ENCODE measurements at places on chromosomes 12 and 14. TPM values are rescaled to one million over a fixed set of nuclear protein-coding genes. Genes with fewer than 3 reads are reported as not detected.

DNA sequence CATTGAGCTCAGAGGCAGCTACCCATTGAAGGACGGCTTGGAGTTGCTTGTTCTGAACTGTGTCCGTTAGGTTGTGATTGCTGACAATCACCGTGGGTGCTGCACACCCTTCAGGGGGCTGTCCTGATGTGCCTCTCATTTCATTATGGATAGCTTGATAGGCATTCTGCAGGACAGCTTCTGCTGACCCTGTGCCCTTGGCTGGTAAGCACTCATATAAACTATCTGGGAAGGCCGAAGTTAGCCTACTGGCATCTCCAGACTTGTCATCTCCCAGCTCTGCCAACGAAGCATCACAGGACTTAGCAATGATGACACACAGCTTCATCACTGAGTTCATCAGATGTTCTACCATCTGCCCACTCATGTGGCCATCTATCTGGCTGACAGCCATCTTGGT lies 22.3 kb downstream of the AKAP3 start:
- DNase-seq = no peak

The DCTN2 gene
- 131 TPM for total RNA-seq

DNA sequence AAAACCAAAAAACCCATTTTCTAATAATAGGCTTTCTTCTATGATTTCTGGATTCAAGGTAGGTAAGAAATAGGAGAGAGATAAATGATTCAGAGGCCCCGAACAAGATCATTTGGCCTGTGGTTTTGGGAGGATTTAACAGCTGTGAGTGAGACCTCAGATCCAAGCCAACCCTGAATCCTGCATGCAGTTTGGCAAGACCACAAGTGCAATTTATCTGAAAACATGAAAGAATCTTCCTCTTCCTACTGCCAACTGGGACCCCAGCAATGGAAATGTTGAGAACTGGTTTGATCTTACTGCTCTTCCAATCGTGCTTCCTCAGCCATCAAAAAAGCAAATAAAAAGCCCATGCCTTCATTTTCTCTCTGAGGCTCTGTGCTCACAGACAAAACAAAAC lies 519.7 kb upstream of the TBX3 start:
- no peak for DNase-seq

DNA sequence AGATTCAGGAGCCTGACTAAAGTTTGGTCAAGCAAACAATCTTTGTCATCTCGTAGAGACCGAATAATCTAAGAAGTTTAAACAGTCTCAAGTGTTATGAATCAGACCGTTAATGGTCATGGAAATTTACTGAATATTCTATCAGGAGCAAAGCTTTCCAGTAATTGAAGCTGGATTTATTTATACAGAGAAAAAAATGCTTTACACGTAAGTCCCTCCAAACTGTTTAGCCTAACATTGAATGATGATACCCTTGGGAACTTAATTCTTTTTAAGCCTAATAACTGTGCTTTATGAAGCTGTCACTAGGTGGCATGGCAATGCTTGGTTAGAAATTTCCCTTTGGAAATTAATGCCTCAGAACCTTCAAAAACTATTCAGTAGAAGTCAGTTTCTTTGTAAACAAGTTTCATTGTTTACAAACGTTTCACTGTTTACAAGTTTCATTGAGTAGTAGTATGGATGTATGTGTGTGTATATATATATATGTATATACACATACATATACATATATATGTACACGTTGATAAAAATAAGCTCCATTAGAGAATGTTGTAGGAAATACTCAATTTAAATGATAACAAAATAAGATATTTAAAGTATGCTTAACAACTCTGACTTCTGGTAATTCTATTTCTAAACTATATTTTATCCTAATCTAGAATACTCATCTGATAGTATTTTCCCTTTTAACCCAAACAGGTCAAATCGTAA lies 32.1 kb downstream of the DEPDC4 start:
- no peak for DNase-seq

GRCh38 chr12:107126796-107127481 lies 33.6 kb upstream of the CRY1 start:
- DNase-seq = no peak

GRCh38 chr14:68951035-68951797 lies 27.9 kb downstream of the ACTN1 start:
- DNase-seq = no peak

DNA sequence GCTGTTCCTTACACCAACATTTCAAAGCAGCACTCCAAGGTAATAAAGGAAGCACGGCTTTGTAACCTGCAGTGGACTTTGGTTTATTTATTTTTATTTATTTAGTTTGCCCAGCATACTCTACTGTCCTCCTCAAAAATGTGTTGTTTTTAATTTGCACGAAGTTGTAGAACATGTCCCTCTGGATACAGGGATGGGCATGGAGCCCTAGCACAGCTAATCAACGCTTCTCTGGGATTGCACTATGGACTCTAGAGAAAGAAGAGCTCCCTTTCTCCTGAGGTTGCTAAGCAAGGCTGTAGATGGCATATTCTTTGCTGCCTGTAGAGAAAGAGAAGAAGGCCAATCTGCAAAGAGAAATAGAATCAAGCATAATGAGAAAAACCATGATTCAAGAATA lies 5.9 kb upstream of the ANAPC5 start:
- DNase-seq = no peak

- DNase-seq = no peak
Observed at GRCh38 chr14:91100102-91100501, 13.8 kb upstream of the DGLUCY start.

The CLECL1 gene
- total RNA-seq = not detected

The PTPRR gene
- total RNA-seq = 0.98 TPM

The GLIPR1L2 gene
- 1.2 TPM for total RNA-seq

The SELPLG gene
- 14.2 TPM for total RNA-seq

DNA sequence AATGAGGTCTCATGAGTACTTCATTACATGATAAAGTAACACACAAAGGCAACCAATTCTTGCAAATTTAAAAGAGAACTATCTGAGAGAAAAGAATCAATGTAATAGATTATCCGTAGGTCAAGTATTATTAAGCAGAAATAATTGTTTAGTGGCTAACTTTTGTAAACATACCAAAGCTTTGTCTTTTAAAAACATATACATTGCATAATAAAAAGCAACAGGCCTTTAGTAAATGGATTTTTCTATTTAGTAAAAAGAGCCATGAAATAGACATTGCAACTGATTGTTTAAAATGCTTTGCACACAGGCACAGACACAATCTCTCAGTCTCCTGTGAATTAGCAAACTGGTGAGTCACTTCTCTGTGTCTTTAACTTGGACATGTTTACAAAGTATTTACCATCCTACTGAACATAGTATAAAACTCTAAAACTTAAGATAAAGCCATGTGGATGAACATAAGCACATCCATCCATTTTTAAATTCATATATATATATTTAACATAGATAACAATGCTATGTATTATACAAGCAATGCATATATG lies 518.7 kb upstream of the MGAT4C start:
- no peak for DNase-seq

The DEPDC4 gene
- total RNA-seq = not detected

Measured in vagina (tissue), 2 donors.